ENCODE measurements at places on chromosomes 7 and 10. TPM values are rescaled to one million over a fixed set of nuclear protein-coding genes. Genes with fewer than 3 reads are reported as not detected.

Gene LSM8
- total RNA-seq, result 89.2 TPM

GRCh38 chr10:116324227-116324950 lies at the start of gene CCDC172:
Gene CCDC172 (plus strand): TSS chr10:116324448. CDS start chr10:116325012, 564 bp downstream.
- H3K4me1 ChIP-seq, result no peaks in the 10 kb centered on the region
- no peaks in the 10 kb centered on the region for H3K36me3 ChIP-seq
- no peak for DNase-seq
- no peak within 1 kb of the TSS for H3K27ac ChIP-seq
- no peaks in the 10 kb centered on the region for H3K27me3 ChIP-seq
- no peak within 1 kb of the TSS for H3K4me3 ChIP-seq

Gene PIP4K2A
- 51.7 TPM for total RNA-seq

Gene PRLHR
- total RNA-seq, result not detected

- no peak overlapping the region for H3K27ac ChIP-seq
- peaks cover 62% of the 10 kb centered on the region for H3K4me1 ChIP-seq
- no peaks in the 10 kb centered on the region for H3K27me3 ChIP-seq
- no peak overlapping the region for H3K4me3 ChIP-seq
- peak; percentile 70 for DNase-seq
Measured at GRCh38 chr10:119522747-119523426, 19.6 kb downstream of the RGS10 start.

GRCh38 chr7:25968205-25968993 lies 183.6 kb upstream of the NFE2L3 start:
- no peak overlapping the region for H3K27ac ChIP-seq
- H3K4me3 ChIP-seq, result no peak overlapping the region

- H3K27ac ChIP-seq, result no peak overlapping the region
- no peak for DNase-seq
- no peaks in the 10 kb centered on the region for H3K36me3 ChIP-seq
- H3K4me3 ChIP-seq, result no peak overlapping the region
- no peaks in the 10 kb centered on the region for H3K27me3 ChIP-seq
Measured at GRCh38 chr10:76001461-76001860, 570.0 kb downstream of the LRMDA start.

Gene OR6B1
- not detected for total RNA-seq

GRCh38 chr10:132599732-132600131 lies 62.1 kb downstream of the INPP5A start:
- H3K36me3 ChIP-seq, result no peaks in the 10 kb centered on the region
- no peaks in the 10 kb centered on the region for H3K27me3 ChIP-seq
- no peak overlapping the region for H3K4me3 ChIP-seq
- H3K27ac ChIP-seq, result no peak overlapping the region
- no peak for DNase-seq
- H3K4me1 ChIP-seq, result peaks cover 37% of the 10 kb centered on the region

Gene HOXA5
- 0.79 TPM for total RNA-seq

- DNase-seq, result peak; percentile 41
- peaks cover 30% of the 10 kb centered on the region for H3K4me1 ChIP-seq
- H3K27me3 ChIP-seq, result no peaks in the 10 kb centered on the region
- peaks cover 26% of the 10 kb centered on the region for H3K36me3 ChIP-seq
Measured at GRCh38 chr10:92593619-92594588, 974 bp downstream of the KIF11 start.

- H3K27ac ChIP-seq, result no peak overlapping the region
- H3K4me3 ChIP-seq, result no peak overlapping the region
- no peak for DNase-seq
Measured at GRCh38 chr10:83539528-83540308, 599.6 kb upstream of the GHITM start.

DNA sequence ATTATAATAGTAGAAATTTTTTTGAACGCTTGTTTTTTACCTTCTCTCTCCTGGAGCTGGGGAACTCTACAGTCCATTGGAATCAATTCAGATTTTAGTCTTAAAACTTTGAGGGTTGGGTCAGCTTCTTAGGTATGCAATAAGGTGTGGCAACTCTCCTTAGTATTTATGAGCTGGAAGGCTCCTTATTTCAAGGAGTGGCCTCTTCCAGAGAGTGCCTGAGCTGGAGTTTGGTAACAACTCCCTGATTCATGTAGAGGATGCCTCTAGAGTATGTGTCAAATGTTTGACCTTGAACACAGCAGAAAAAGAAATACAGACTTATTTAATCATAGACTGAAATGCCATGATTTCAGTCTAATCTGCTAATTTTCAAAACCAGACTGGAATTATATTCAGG lies 11.1 kb downstream of the CDK14 start:
- peaks cover 7% of the 10 kb centered on the region for H3K36me3 ChIP-seq
- H3K4me1 ChIP-seq, result no peaks in the 10 kb centered on the region
- no peak overlapping the region for H3K4me3 ChIP-seq
- H3K27ac ChIP-seq, result no peak overlapping the region
- DNase-seq, result no peak
- H3K27me3 ChIP-seq, result no peaks in the 10 kb centered on the region

DNA sequence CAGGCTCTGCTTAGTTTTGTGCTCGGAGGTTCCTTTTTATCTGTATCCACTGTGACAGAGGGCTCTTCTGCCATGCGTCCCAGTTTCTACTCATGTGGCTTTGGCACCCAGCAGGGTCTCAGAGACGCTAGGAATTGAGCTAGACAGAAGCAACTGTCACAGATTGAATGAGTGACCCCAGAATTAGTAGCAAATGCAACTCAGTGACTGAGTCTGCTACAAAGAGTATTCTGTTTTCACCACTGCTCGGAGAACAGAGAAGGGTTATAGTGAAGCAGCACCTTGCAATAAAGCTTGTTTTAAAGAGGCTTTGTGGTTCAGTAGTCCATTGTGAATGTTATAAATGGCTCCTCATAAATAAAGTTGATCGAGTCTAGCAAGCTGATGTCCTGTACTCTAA lies 113.2 kb downstream of the DNAH11 start:
- DNase-seq, result no peak
- H3K27me3 ChIP-seq, result no peaks in the 10 kb centered on the region
- H3K36me3 ChIP-seq, result no peaks in the 10 kb centered on the region
- no peak overlapping the region for H3K27ac ChIP-seq
- H3K4me1 ChIP-seq, result no peaks in the 10 kb centered on the region
- H3K4me3 ChIP-seq, result no peak overlapping the region

Gene CDH23
- 0.16 TPM for total RNA-seq

DNA sequence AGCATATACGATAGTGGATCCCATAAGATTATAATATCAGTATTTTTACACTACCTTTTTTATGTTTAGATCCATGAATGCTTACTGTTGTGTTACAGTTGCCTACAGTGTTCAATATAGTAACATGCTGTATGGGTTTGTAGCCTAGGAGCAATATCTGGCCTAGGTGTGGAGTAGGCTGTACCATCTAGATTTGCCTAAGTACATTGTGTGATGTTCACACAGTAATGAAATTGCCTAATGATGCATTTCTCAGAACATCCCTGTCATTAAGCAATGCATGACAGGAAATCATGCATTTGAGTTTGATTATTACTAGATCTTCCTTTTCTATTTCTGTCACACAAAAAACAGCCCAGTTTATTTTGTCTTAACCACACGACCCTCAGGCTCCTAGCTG lies 14.5 kb downstream of the CBX3 start:
- no peaks in the 10 kb centered on the region for H3K4me1 ChIP-seq
- no peaks in the 10 kb centered on the region for H3K27me3 ChIP-seq
- H3K27ac ChIP-seq, result no peak overlapping the region
- no peak for DNase-seq
- peaks cover 22% of the 10 kb centered on the region for H3K36me3 ChIP-seq

Gene ECHS1
- total RNA-seq, result 106 TPM

Gene PGAM2
- 0.13 TPM for total RNA-seq

Gene SFTPA1
- not detected for total RNA-seq

Gene UTF1
- total RNA-seq, result not detected

Gene TMEM178B
- not detected for total RNA-seq

Gene CYP2W1
- total RNA-seq, result not detected

DNA sequence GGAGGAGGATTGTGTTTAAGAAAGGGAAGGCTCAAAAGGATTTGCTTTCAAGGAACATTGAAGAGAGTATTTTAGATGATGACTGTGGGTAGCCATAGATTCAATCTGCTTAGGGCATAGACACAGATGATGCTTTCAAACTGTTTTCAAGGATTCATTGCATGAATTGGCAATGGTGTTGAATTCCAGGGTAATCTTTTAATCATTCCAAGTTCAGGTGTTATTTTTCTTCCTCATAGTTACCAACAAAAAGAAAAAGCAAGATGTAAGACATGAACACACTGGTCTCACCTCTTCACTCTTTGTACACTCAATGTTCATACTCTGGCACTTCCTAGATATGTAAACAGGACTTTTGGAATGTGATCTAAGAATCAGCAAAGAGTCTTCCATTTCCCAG lies 167.0 kb upstream of the RHOBTB1 start:
- H3K27me3 ChIP-seq, result no peaks in the 10 kb centered on the region
- no peak for DNase-seq
- H3K27ac ChIP-seq, result peak overlapping the region; percentile 33
- no peak overlapping the region for H3K4me3 ChIP-seq

DNA sequence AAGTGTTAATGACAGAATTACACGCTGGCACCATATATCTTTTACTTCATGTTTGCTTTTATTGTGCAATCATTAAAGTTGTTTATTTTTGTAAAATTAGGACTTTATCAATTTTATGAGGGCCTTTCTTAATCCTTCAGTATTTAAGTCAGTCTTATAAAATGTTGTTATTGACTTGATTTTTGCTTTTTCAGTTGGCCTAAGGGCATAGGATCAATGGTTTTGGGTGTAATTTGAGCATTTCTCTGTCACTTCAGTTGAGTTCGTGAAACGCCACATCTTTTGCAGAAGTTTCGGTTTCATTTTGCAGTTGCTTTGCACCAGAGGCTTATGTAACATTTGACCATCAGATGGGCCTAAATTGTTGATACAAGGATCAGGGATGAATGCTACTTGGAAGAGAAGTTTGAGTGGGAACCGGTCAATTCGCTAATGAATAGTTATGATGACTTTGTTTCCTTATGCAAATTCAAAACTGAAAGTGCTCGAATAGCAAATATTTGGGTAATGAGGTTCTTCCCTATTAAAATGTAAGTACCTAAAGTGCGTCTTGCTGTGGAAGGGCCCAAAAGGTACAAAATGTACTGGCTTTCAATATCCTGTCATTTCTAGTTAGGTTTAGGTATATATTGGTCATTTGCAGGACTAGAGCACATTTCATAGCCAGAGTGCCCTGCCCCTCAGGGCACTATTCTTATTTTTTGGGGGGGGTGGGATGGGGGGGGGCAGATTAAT lies 340.9 kb downstream of the LRMDA start:
- no peaks in the 10 kb centered on the region for H3K36me3 ChIP-seq
- peak overlapping the region; percentile 21 for H3K4me3 ChIP-seq
- peak overlapping the region; percentile 45 for H3K27ac ChIP-seq
- DNase-seq, result peak; percentile 25
- no peaks in the 10 kb centered on the region for H3K27me3 ChIP-seq
- no peaks in the 10 kb centered on the region for H3K4me1 ChIP-seq

- peak overlapping the region; percentile 87 for H3K27ac ChIP-seq
- peaks cover 97% of the 10 kb centered on the region for H3K4me1 ChIP-seq
- no peaks in the 10 kb centered on the region for H3K27me3 ChIP-seq
- DNase-seq, result peak; percentile 37
- H3K4me3 ChIP-seq, result no peak overlapping the region
- H3K36me3 ChIP-seq, result peaks cover 43% of the 10 kb centered on the region
Measured at GRCh38 chr10:44982114-44982460, 3.5 kb upstream of the DEPP1 start.

DNA sequence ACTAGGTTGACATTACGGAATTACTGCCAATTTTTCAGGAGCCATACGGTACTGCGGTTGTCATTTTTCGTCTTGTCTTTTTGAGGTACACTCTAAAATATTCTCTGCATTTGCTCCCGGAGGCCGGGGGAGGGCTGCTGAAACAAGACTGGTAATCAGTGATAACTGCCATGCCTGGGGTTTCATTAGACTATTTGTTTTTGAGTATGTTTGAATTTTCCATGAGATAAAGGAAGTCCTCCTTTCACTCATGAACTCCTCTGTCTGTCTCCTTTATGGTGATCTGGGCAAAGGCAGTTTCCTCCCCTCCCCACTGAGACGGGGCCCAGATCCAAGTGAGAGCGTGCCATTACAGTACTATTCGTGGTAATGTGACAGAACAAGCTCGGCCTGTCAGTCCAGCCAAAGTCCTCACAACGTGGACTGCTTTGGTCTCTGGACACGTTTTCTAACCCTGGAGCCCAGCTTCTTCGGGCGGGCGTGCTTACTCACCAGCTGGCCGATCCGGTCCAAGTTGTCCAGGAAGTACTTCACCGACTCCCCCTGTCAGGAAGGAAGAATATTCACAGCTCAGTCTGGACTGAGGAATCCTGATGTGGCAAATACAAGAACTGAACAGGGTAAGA lies 45.1 kb downstream of the AMZ1 start:
- H3K27ac ChIP-seq, result no peak overlapping the region
- no peak overlapping the region for H3K4me3 ChIP-seq
- peaks cover 65% of the 10 kb centered on the region for H3K36me3 ChIP-seq
- no peaks in the 10 kb centered on the region for H3K27me3 ChIP-seq
- DNase-seq, result no peak

Gene GIMAP2
- not detected for total RNA-seq

- H3K27me3 ChIP-seq, result no peaks in the 10 kb centered on the region
- no peak overlapping the region for H3K27ac ChIP-seq
- no peaks in the 10 kb centered on the region for H3K36me3 ChIP-seq
- H3K4me3 ChIP-seq, result no peak overlapping the region
- no peak for DNase-seq
Measured at GRCh38 chr7:12594122-12594897, 23.8 kb downstream of the SCIN start.

GRCh38 chr7:94284104-94284503 lies 110.6 kb upstream of the COL1A2 start:
- no peaks in the 10 kb centered on the region for H3K4me1 ChIP-seq
- DNase-seq, result no peak
- no peaks in the 10 kb centered on the region for H3K36me3 ChIP-seq
- no peak overlapping the region for H3K4me3 ChIP-seq
- H3K27ac ChIP-seq, result no peak overlapping the region
- H3K27me3 ChIP-seq, result no peaks in the 10 kb centered on the region

DNA sequence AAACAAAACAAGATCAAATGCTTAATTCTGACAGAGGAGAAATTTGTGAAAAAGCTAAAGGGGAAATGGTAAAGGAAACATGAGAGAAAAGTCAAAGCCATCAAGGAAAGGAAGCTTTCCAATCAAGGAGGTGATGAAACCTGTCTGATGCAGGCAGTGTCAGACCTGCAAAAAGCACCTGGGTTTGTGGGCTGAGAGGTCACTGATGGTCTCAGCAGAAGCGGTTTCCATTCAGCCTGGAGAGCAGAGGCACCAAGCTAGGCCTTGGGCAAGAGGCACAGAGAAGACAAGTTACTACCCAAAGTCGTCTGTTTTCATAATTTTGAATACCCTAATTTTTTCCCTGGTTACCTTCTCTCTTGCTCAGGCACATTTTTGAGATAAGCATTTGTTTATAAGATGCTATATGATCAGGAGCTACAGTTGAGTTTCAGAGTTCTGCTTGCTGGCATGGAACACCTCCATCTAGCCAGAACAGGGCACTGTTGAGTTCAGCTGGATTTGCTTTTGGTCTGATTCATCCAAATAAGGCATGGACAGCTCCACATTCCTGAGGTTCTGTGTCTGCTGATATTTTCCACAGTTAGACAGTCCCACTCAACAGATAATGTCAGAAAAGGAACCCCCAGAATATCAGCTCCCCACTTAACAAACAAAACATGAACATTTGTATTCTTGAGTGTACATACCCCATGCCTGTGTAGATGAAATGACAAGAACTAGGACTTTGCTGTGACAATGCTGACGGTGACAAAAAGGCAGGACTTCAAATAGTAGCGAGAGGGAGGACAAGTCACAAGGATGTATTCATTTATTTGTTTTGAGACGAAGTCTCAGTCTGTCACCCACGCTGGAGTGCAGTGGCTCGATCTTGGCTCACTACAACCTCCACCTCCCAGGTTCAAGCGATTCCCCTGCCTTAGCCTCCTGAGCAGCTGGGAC lies 4.9 kb upstream of the PPIA start:
- H3K36me3 ChIP-seq, result peaks cover 3% of the 10 kb centered on the region
- no peak overlapping the region for H3K27ac ChIP-seq

Gene C7orf57
- total RNA-seq, result 0.34 TPM

Measured in SJSA1 (cell line).